ENCODE measurements at places on chromosomes 11 and 22.

GRCh38 chr11:95768521-95768920 is 21.1 kb downstream of the FAM76B start:
- no peak for DNase-seq

GRCh38 chr11:109794501-109794900 is 298.7 kb upstream of the ZC3H12C start:
- DNase-seq, result no peak

GRCh38 chr11:108669711-108670110 is 4.8 kb downstream of the DDX10 start:
- no peak for DNase-seq

- no peak for DNase-seq
Observed at GRCh38 chr11:111351374-111352055, 27.6 kb downstream of the POU2AF1 start.

DNA sequence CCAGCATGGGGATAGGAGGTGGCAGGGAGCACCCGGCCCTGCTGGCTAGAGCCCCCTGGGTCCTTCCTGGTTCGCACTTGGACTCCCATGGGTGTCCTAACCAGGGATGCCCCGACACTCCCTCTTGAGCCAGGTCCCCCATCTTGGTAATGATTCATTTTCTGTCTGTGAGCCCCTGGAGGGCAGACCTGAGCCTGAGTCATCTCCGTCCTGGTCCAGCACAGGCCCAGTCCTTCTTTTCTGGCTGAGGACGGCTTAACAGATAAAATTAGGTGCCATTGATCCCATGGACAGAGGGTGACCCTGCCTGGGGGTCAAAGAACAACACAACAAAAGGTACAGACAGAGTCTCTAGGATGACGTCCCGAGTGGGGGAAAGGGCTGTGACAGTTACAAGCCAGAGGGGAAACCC is 3.5 kb downstream of the RHOD start:
- DNase-seq, result no peak

GRCh38 chr11:128437136-128437535 is 150.2 kb downstream of the ETS1 start:
- DNase-seq, result no peak

Measured in tibial artery (tissue), 4 donors.